Uterine smooth muscle cell (primary cell): ENCODE measurements at places on chromosomes 3 and 15. TPM values are rescaled to one million over a fixed set of nuclear protein-coding genes. Genes with fewer than 3 reads are reported as not detected.

Gene MEIS2
- 72.7 and 80.9 TPM in 2 replicates for total RNA-seq

Gene CKMT1A
- total RNA-seq: not detected in 2 replicates

Gene CYP19A1
- 0.12 and 0.55 TPM in 2 replicates for total RNA-seq

Gene GOLGA8M
- 0.44 and 2.5 TPM in 2 replicates for total RNA-seq

Gene TRH
- not detected in 2 replicates for total RNA-seq

Gene CLSTN2
- 0.50 and 1.00 TPM in 2 replicates for total RNA-seq

Gene TJP1
- 69.2 and 69.4 TPM in 2 replicates for total RNA-seq

Gene FETUB
- total RNA-seq: not detected in 2 replicates

Gene HOMER2
- 5.8 and 11.0 TPM in 2 replicates for total RNA-seq

Gene MEGF11
- total RNA-seq: not detected in 2 replicates

Gene GHSR
- total RNA-seq: 0.12 TPM in 1 of 2 replicates, not detected in the other

Gene IGSF11
- total RNA-seq: 0.37 TPM in 1 of 2 replicates, not detected in the other

Gene ERC2
- 0.55 and 0.75 TPM in 2 replicates for total RNA-seq

Gene ZNF860
- 0.37 and 0.66 TPM in 2 replicates for total RNA-seq

Gene ECE2
- total RNA-seq: under 0.01 TPM in 1 of 2 replicates, not detected in the other

Gene SNX22
- total RNA-seq: 0.33 and 0.87 TPM in 2 replicates

Gene SLC7A14
- 0.44 and 0.75 TPM in 2 replicates for total RNA-seq

Gene UQCC5
- 1.8 and 12.6 TPM in 2 replicates for total RNA-seq

Gene BTD
- total RNA-seq: 13.1 and 22.5 TPM in 2 replicates

Gene CPA3
- not detected in 2 replicates for total RNA-seq

Gene KATNBL1
- 64.0 and 79.2 TPM in 2 replicates for total RNA-seq

Gene NUP210
- total RNA-seq: 0.77 and 1.9 TPM in 2 replicates

Gene RASSF1
- 36.9 and 42.8 TPM in 2 replicates for total RNA-seq

Gene SPTBN5
- under 0.01 and 0.11 TPM in 2 replicates for total RNA-seq

Gene CCDC54
- not detected in 2 replicates for total RNA-seq

Gene NEK4
- total RNA-seq: 26.7 and 31.7 TPM in 2 replicates

Gene CACNA2D2
- total RNA-seq: under 0.01 TPM in 2 replicates

Gene FBLN2
- total RNA-seq: 18.0 and 113 TPM in 2 replicates

Gene C3orf70
- 0.75 and 1.4 TPM in 2 replicates for total RNA-seq

Gene BMF
- total RNA-seq: 2.4 and 3.1 TPM in 2 replicates

Gene MORC1
- total RNA-seq: not detected in 2 replicates
